Astrocyte (in vitro differentiated cells and primary cell): ENCODE measurements at places on chromosomes 4 and X.

GRCh38 chr4:153546280-153546679 is 80.1 kb downstream of the TMEM131L start:
- no peak for DNase-seq

DNA sequence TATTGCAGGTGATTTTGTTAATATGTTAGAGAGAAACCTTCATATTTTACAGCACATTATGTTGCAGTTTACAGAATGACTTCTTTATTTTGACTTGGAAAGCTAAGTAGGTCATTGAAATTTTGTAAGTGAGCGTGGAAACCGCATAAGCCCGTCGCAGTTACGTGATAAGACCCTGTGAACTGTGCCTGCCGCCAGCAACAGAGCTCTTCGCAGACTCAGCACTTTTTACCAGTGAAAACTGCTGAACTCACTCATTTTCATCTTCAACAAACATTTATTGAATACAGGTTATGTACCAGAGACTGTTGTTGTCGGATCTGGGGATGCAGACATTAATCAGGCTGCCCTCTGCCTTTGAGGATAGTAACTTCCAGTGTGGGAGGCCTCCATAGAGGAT is 355.7 kb downstream of the HS3ST1 start:
- no peak for DNase-seq

DNA sequence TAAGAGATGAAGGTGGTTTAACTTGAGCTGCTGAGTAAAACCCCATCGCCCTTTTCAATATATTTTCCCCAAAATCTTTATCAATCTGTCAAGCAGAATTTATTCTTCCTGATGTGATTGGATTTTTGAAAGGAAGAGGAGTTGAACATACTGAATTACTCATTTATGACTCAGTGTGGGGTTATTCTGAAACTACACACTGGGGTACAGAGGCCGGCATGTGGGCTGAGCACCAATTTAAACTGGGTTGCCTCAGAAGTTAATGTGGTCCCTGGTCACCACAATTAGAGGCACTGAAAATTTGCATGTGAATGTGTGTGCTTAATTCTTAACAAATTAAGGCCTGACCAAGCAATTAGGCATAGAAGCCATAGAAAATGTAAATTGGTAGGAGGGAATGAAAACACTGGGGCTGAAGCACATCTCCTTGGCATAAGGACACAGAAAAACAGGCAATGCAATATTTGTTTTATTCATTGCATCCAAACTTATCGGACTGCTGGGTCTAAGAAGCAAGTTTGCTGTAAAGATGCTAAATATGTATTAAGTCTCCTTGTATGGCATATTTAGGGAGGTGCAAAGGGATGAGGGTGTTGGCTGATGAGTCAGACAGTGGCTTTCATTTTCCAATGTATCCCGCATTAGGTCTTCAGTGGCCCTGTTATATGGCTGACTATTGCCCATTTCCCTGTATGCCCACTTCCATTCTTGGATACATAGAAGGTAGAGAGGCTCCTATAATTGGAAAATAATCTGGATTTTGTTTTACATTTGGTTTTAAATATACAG is 170.9 kb downstream of the IL15 start:
- peak; percentile 81 for DNase-seq

DNA sequence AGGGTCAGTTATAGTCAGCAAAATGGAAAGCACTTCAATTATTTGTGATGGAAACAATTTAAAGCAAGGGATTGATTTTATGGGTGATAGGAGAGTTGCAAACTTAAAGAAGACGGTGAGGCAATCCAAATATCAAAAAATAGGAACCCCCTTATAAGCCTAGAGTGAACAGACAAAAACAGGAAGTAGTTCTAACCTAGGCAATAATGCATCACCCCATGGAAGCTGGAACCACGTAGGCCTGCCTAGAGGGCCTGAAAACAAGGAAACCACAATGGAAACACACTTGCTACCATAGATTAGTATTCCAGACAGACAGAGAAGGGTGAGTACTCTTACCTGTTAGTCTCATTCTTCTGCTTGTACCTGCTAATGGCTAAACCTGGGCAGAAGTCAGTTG is 13.5 kb upstream of the GK2 start:
- DNase-seq = no peak

GRCh38 chrX:149506349-149506748 is 1.2 kb upstream of the IDS start:
- DNase-seq = no peak

GRCh38 chrX:154727871-154728270 is 23.0 kb downstream of the GAB3 start:
- DNase-seq = peak; percentile 67

- DNase-seq = no peak
These were observed 929.5 kb downstream of the DMD start for GRCh38 chrX:32281853-32282252.
